Thoracic aorta (tissue), 2 donors: ENCODE measurements at places on chromosomes 11 and 22. TPM values are rescaled to one million over a fixed set of nuclear protein-coding genes. Genes with fewer than 3 reads are reported as not detected.

DNA sequence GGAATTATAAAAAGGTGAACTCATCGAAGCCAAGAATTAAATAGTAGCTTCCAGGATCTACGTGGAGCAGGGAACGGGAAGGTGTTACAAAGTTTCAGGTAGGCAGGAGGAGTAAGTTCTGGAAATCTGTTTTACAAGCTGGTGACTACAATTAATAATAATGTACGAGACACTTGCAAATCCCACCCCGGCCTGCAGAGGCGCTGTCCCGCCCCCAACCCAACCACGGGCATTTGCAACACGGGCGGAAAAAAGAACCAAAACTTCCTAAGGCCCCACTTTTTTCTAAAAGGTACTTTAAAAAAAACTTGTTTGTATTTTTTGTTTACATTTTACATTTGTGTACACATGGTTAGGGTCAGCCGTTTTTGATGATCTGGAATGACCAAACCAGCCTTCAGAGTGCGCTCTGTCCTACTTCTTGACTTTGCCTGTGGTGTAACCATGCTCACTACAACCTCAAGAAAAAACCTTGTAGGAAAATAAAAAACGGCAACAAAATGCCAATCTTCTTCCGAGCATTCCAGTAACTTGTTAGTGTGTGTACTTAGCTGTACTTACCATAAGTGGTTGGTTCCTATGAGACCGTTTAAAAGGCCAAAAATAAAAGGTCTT is 449.6 kb upstream of the B3GAT1 start:
- no peak for DNase-seq

GRCh38 chr11:83158357-83158786 is 1.4 kb downstream of the PCF11 start:
- DNase-seq: no peak

DNA sequence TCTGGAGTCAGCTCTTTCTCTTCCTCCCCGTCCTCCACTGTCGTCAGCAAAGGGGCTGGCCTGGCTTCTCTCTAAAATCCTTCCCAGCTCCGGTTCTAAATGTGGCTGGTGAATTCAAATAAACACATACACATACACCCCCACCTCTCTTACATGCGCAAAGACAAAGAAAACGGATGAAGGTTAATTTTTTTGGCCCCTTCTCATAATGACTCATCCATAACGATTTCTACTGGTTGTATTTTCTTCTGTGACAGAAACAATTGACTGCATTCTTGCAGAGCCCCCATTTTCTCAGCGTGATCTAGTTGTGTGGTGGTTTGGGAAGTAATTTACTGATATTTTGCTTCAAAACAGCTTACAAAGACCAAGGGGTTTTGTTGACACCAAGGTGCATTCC is 130.0 kb upstream of the NTM start:
- no peak for DNase-seq

DNA sequence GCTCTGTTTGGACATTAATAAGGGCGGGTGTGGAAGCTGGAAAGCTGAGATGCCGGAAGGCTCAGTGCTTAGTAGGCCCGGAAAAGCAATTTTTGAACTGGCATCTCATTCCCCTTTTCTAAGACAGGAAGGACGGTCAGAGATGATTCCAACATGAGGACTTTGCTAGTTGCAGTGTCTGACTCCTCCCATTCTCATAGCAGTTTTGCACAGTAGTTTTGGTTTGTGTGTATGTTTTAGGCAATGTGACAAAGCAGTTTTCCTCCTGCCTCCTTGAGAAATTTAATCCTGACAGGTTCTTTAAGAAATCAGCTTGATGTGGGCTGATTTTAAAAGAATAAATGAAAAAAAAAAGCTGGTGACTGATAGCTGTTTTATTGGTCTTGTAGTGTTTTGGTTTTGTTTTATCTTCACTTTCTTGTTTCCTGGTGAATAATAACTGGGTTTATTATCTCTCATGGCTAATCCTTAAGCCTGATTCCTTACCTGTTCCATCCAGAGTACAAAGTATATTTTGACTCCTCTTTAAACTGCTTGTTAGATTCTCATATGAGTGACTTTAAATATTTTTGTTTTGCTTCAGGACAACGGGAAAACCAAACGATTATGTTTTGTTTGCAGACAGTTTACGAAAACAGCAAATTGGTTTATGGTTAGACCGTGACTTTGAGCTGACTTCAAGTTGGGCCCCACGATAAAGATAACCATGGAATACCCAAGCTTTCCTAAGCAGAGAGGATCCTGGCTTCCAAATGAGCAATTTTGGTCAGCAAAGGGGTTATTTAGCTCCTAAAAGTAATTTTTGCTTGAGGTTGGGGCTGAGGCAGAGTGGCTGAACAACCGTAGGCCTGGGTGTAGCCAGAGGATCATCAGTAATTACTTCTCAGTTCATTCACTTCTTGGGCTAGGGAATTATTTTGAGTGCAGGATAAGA is 3.4 kb downstream of the PTPRJ start:
- no peak for DNase-seq

GRCh38 chr22:40635940-40636379 is 559 bp downstream of the MRTFA start:
- no peak for DNase-seq

DNA sequence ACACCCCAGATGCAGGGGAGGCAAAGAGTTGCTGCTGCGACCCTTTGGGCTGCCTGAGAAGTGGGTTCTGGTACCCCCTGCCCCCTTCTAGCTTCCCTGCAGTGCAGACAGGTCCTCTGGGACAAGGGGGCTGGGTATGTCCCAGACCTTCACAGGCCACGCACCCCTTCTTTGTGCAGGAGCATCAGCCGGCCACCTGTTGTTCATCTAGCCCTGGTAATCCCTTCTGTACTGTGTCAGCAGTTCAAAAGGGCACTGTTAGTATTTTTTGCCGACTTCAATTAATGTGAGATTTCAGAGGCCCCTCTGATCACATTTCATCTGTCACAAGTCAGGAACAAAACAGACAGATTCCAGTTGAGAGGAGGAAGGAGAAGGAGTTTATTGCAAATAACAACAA is 49.9 kb downstream of the ALX4 start:
- DNase-seq: no peak

GRCh38 chr22:24440270-24440717 is 12.9 kb downstream of the ADORA2A start:
- DNase-seq: no peak

DNA sequence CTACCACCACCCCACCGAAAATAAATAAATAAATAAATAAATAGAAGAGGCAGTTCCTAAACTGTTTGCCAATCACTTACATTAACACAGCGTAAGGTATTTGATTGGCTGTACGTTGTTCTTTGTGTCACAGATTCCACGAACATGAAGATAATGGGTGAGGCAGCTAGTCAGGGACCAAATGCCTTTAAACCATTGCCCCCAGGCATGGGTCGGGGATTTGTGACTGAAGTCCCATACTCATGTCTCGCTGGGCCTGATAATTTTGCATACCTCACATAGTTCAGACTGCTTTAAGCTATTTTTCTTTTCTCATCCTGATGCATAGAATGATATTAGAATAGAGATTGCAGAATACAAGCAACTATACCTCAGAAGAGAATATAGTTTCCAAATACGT is 3.6 kb upstream of the CBL start:
- no peak for DNase-seq

- DNase-seq: no peak
These were observed 72.9 kb downstream of the PISD start for GRCh38 chr22:31588970-31589675.

- DNase-seq: no peak
These were observed 22.3 kb downstream of the PATZ1 start for GRCh38 chr22:31323578-31324550.

DNA sequence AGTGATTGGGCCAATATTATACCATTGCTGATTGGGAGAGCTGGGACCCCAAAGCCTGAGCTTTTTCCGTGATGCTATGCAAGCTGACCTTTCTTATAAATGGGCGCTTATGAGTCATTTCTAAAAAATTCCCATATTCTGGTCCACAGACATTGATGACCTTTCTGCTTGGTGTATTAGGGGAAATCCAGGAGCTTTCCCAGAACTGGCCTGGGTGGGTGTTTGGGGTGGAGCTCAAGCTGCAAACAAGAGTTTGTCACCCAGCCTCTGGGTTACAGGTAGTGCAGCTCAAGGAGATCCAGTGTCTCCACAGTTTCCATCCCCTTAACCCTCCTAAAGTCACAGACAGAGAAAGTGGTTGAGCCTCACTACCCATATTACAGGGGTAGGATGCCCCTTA is 67.7 kb downstream of the CCDC81 start:
- DNase-seq: no peak

DNA sequence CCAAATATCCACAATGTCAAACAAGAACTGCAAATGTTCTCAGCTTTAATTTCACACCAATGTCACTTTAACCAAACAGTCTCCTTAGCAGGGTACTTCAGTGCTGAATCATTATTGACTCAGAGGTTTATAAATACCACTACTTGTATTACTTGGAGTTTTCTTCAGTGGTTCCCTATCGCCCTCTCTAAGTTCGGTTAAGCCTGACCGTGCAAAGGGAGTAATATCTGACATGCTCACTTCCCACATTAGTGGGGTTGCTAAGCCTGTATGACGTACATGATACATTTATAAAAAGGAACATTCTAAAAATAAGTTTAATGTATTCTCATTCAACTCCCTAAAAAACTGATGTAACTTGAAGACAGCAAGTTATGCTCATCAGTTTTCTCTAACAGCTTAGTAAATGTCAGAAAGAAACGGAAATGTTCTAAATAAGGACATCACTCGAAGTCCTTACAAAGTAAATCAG is 93.1 kb upstream of the ZC3H12C start:
- DNase-seq: no peak

DNA sequence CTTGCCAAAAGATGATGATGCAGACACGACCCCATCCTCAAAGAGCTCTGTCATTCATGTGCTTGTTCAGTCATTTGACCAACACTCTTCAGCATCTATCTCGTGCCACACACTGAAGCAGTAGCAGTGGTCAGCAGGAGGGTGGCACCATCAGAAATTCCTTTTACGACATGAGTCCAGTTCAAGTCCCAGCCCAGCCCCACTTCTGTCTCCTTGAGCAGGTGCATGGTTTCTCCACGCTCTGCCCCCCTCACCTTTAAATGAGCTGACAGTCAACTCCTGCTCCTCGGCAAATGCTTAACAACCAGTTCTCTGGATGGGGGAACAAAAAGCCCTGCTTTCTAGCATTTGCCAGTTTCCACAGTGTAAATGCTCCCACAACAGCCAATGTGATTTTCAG is 60.9 kb downstream of the SYN3 start:
- no peak for DNase-seq

DNA sequence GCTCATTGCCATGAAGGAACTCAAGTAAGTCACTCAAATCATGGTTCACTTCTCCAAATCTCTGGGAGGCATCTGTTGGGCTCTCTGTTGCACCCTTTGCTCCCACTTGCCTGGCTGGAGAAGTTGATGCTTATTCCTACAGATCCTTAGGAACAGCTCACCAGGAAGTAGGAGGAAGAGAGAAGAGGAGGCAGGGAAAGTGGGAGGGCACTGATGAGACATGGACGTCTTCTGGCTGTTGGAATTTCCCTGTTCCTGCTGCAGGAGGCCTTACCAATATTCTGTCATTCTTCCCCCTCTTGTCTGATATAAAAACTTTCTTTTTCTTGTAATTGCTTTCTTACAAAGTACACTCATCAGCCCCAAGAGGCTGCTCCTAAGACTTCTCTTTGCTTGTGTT is 13.6 kb downstream of the POLR2F start:
- no peak for DNase-seq

DNA sequence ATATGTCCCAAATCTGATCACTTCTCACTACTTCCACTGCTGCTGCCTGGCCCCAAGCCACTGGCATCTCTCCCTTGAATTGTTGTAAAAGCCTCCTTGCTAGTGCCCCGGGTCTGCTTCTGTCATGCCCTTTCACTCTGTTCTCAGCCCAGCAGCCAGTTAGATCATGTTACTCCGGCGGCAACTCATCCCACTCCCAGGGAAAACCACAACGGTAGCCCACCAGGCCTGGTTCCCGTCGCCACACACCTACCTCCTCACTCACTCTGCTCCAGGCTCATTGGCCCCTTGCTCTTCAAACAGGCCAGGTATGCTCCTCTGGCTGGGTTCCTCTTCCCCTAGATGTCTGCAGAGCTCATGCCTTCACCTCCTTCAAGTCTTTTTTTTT is 3.8 kb upstream of the MARK2 start:
- DNase-seq: no peak

- no peak for DNase-seq
These were observed 4.6 kb upstream of the RNF185 start for GRCh38 chr22:31155422-31155821.

DNA sequence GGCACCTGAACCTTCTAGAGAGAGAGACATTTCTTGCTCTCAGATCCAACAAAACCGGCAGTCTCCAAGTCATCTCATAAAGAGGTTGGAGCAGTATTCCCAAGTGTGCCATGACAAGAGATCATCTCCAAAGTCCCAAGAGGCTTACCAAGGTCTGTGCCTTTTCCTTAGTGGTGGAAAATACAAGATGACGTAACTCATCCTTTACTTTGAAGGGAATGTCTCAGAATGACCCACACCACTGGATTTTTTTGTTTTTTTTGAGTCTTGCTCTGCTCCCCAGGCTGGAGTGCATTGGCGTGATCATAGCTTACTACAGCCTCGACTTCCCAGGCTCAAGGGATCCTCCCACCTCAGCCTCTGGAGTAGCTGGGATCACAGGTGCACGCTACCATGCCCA is 71.0 kb upstream of the SLC22A12 start:
- DNase-seq: no peak

DNA sequence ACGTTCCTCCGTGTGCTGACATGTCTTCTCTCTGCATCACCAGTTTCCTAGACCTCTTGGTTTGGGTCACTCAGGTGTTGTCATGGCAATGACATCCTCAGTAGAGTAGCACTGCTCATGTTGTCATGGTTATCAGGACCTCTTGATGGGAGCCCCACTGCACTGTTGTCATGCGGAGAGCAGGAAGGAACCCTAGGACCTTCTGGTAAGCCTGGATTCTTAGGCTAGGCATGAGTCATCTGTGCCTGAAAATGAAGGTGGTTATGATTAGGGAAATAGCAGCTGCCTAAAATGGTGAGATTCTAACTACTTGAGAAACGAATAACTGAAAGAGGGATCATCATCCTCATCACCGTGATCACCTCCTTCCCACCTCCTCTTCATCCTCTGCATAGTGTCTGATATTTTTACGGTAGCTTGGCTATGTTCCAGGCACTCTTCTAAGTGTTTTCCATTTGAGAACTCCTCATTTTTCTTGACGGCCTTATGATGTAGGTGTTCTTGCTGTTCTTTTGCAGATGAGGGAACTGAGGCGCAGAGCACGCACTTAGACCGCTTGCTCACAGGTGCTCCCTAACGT is 858.4 kb downstream of the NTM start:
- no peak for DNase-seq

- DNase-seq: no peak
These were observed 399.5 kb downstream of the NELL1 start for GRCh38 chr11:21068886-21069285.

- DNase-seq: no peak
These were observed 6.3 kb upstream of the ADAMTS8 start for GRCh38 chr11:130434521-130435223.

- no peak for DNase-seq
These were observed 35.1 kb upstream of the SMTN start for GRCh38 chr22:31045900-31046538.

ANO9 gene
- total RNA-seq: 2.7 TPM

TMEM191B gene
- total RNA-seq: not detected

APOL3 gene
- total RNA-seq: 53.1 TPM

CRYBB2 gene
- total RNA-seq: 0.54 TPM

PNPLA5 gene
- not detected for total RNA-seq

BIK gene
- total RNA-seq: not detected

DDTL gene
- total RNA-seq: not detected

CFAP300 gene
- 3.3 TPM for total RNA-seq

KRTAP5-1 gene
- total RNA-seq: not detected

IRAG1 gene
- 281 TPM for total RNA-seq
